Choroid plexus epithelial cell (primary cell): ENCODE measurements at places on chromosomes 12 and 14.

DNA sequence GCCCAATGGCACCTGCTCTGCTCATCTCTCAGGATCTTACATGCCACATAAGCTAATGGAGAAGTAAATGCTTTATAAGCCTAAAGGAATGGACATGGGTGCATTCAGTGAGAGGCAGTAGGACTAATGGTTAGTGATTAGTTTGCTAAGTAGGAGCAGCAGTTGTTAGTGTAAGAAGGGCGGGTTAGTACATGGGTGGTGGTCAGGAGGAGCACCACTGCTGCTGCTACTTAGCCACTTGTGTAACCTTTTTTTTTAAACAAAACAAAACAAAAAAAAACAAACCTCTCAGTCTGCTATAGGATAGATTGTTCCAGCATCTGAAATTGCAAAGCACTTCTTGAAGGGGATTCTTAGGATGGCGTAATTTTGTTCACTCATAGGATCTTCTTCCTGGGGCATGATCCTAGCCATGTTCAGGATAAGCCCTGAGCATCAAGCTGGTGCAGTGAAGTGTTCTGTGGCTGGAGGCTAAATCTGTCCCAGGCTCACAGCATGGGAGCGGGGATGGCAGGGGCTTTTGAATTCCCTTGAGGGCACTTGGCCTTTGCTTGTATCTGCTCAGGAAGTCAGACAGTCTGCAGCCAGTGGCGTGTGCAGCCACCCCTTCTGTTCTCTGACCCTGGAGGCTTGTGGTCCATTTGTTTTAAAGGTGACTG lies 63.6 kb downstream of the CHST11 start:
- DNase-seq: peak; percentile 55

- peak; percentile 50 for DNase-seq
These were observed 39.4 kb downstream of the TMTC1 start for GRCh38 chr12:29744365-29744764.

DNA sequence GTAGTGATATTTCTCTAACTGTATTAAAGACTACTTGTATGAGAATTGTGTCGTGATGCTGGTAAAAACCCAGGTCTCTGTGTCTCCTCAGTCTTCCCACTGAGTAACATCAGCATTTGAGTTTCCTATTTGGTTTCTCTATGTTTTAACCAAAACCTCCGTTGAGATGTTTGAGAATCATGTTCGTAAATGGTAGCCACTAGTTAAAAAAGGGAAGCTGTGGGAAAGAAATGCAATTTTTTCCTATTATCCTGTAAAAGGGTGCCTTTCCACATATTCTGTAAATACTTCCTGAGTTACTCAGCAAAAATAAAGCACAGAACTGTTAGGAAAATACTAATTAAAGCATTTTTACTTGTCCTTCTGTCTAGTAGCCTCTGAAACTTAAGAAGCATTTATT lies 7.0 kb downstream of the CLEC1B start:
- DNase-seq: no peak

GRCh38 chr14:102363182-102363943 lies 622 bp downstream of the TECPR2 start:
- DNase-seq: peak; percentile 28

DNA sequence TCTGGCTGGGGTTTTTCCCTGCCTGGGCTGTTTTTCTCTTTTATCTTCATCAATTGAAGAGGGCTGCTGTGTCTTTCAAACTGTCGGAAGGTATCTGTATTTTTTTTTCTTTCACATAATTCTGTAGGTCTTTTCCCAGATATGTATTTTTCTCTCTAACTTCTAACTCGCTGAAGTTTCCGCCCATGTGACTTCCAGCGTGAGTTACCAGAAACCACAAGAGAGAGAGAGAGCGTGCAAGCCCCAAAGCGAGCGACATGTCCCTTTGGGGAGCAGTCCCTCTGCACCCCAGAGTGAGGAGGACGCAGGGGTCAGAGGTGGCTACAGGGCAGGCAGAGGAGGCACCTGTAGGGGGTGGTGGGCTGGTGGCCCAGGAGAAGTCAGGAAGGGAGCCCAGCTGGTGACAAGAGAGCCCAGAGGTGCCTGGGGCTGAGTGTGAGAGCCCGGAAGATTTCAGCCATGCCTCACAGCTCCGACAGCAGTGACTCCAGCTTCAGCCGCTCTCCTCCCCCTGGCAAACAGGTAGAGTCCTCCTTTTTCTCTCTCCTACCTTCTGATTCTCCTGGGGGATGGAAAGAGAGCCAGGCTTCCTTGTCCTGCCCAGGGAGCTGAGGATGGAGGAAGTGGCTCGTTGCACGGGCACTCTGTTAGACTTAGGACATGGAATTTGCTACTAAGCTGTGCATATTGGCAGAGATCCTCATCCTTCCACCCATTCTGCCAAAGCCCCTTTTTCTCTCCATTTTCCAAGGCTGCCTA lies at the start of gene BATF:
Gene BATF, plus strand, starts transcription at position 246 of the 759 bp plus-strand sequence. Its CDS starts 214 bp downstream, at position 460.
- no peak for DNase-seq

DNA sequence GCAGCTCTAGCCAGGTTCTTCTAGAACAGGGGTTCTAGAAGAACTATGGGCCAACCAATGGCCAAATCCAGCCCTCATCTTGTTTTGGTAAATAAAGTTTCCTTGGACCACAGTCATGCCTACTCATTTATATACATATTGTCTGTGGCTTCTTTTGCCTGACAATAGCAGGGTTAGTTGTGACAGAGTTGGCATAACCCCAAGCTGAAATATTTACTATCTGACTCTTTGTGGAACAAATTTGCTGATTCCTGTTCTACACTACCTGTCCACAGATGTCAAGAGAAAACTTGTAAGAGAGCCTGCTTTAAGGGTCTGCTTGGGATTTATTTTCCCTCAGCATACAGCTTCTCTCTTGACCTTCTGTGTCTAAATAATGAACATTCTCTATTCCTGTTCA lies 289.0 kb downstream of the KSR2 start:
- no peak for DNase-seq

DNA sequence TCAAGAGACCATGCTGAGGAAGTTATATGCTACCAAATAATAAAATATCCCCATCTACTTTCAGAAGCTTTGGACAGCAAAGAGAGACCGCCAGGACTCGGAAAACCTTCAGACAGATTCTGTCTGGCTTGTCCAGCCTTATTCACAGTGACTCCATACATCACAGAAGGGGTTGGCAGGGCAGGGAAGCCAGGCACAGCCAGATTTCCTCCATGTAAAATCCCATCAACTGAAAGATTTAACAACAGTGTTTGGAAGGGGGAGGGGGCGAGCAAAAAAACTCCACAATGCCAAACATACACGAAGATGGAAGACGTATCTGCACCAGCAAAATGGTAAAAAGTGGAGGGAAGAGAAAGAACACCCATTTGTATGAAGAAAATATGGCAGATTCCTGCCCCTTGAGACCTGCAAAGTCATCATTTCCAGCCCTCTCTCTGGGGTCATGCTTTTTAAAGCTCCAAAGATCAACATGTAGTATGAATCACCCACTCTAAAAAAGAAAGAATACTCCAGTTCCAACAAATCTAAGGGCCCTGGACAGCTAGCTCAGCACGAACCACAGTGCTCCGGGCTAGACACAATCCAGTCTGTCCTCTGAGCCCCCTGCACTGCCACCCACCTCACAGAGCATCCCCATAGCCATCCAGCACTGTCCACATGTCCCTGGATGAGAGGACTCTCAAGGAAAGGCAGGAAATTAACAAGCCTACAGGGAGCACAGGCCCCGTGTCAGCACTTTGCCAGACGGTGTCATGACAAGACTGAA lies 116.4 kb downstream of the DICER1 start:
- no peak for DNase-seq

DNA sequence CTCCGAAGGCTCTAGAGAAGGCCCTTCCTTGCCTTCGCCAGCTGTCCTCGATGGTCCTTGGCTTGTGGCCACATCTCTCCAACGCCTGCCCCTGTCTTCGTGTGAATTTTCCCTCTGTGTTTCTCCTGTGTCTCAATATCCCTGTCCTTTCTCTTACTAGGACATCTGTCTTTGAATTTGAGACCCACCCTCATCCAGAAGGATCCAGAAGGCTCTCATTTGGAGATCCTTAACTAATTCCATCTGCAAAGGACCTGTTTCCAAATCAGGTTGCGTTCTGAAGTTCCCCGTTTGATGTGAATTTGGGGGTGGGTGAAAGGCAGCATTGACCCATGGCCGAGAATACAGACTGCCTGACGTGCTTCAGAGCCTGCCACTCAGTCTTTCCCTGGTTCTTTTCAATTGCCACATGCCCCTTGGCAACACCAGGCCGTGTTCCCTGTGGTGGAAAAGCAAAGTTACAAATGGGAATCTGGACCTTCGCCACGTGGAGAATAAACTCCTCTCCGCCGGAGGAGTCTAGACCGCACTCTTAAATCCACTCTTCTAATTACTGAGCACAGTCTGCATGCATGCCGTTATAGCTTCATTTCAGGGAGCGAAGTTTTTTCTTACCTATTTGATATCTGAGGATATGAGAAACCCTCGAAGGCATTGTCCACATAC lies 158.8 kb downstream of the TMEM132C start:
- DNase-seq: no peak

GRCh38 chr12:63997198-63997597 lies 152.7 kb downstream of the SRGAP1 start:
- DNase-seq: peak; percentile 29

- DNase-seq: no peak
These were observed 886.5 kb upstream of the FLRT2 start for GRCh38 chr14:84643446-84643845.

GRCh38 chr14:78232231-78233000 lies 62.2 kb downstream of the NRXN3 start:
- DNase-seq: no peak

- no peak for DNase-seq
These were observed 73.5 kb downstream of the LIN7A start for GRCh38 chr12:80864046-80864735.

DNA sequence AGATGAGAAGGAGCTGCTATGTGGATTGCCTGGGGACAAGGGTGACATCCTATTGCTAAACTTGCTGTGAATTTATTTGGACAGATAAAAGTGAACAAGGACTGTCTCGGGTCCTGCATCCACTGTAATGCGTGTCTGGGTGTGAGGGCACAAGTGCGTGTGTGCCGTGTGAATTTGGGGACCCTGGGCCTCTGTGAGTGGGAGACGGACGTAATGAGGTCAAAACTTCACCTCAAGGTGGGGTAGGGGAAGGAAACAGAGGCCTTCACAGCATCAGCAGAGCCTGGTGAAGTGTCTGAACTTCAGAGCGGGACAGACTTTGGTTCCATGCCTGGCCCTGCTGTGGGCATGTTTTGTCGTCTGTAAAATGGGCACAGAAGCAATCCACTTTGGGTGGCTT lies 14.8 kb downstream of the ASB2 start:
- DNase-seq: no peak

DNA sequence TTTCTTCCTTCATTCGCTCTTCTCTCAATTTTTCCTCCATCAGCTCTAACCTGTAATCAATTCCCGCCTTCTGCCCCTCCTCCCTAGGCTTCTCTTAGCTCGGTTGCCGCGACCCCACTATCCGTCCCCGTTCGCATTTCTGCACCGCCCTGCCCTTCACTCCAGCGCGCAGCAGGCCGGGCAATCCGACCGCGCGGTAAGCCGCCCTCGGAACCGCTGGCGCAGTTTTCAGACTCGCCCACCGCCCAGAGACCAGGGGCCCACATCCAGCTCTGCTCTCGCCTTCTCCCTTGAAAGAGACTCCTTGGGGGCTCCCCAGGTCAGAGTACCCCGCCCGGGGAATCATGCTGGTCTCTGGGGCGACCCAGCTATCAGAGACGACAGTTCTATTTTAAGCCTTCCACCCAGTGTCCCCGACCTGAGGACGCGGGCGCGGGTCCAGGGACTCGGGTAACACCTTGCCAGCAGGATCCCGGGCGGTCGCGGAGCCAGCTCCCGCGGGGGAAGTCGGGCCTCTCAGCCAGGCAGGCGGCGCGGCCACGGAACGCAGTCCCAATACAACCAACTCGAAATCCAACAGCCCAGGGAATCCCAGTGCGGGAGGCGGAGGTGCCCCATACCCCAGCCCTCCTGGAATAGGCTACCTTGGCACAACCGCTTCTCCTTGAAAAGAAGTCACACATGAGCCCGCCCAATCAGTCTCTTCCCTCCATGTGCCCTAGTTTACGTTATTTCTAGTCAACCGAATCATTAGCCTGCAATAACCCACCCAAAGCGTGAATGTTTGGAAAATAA lies 5.7 kb upstream of the SLC38A4 start:
- DNase-seq: peak; percentile 12

- DNase-seq: peak; percentile 60
These were observed 248.6 kb upstream of the SOX5 start for GRCh38 chr12:24198070-24198469.

DNA sequence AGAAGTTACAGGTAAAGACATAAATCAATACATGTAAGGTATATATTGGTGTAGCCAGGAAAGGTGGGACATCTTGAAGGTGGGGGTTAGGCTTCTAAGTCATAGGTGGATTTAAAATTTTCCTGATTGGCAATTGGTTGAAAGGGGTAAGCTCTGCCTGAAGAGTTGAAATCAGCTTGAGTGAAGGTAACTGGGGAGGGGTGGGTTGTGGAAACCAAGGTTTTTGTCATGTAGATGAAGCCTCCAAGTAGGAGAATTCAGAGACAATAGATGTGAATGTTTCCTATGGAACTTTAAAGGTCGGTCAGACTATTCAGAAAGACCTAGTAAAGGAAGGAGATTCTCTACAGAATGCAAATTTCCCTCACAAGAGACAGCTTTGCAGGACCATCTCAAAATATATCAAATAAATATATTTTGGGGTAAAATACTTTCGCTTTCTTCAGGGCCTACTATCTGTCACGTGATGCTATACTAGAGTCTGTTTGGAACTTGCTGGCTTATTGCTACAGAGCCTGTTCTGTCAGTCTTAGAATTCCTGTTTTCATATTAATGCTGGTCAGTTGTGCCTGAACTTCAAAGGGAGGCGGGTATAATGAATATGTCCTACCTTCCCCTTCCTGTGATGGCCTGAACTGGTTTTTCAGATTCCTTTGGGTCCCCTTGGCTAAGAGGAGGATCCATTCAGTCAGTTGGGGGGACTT lies 20.6 kb upstream of the SPATA7 start:
- DNase-seq: no peak

DNA sequence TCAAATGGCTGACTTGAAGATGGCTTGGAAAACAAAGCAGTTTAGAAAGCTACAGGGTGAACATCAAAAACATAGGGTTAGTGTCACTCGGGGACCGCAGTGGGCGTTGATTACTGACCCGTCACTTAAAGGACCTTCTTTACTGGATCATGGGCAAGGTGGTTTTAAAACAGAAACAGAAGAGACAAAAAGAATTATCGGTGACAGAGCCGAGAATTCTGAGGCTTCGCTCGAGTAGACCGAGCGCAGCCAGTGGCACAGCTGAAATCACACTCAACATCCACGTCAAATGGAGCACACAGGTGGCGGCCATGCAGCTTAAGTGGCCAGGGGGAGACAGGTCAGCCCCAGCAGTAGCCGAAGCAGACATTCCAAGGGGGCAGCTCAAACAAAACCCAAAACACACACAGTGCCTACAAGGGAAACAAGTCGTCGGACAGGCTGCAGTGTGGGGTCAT lies 17.3 kb downstream of the SNRNP35 start:
- DNase-seq: no peak

- peak; percentile 23 for DNase-seq
These were observed 37.7 kb downstream of the RASAL1 start for GRCh38 chr12:113097716-113098440.

- DNase-seq: peak; percentile 87
These were observed 471.6 kb upstream of the FOXG1 start for GRCh38 chr14:28294834-28295440.
